Caco-2 (cell line): ENCODE measurements at places on chromosomes 7 and 10. TPM values are rescaled to one million over a fixed set of nuclear protein-coding genes. Genes with fewer than 3 reads are reported as not detected.

Gene AZGP1
- total RNA-seq, result not detected in 2 replicates

Gene GIMAP5
- not detected in 2 replicates for total RNA-seq

Gene NEUROD6
- not detected in 2 replicates for total RNA-seq

Gene KAT6B
- 14.9 and 16.8 TPM in 2 replicates for total RNA-seq

Gene UCMA
- not detected in 2 replicates for total RNA-seq

Gene ADRA2A
- total RNA-seq, result 0.67 and 0.70 TPM in 2 replicates

Gene ACHE
- total RNA-seq, result 16.5 and 19.0 TPM in 2 replicates

Gene FAM180A
- total RNA-seq, result not detected in 2 replicates

Gene AGR2
- 343 and 467 TPM in 2 replicates for total RNA-seq

Gene ETV1
- total RNA-seq, result 0.30 and 0.52 TPM in 2 replicates

Gene DYNC1I1
- total RNA-seq, result 6.8 and 8.3 TPM in 2 replicates

Gene OR13A1
- total RNA-seq, result not detected in 2 replicates

Gene SMKR1
- not detected in 2 replicates for total RNA-seq

Gene TOMM7
- total RNA-seq, result 192 and 220 TPM in 2 replicates

Gene CLIP2
- 19.5 and 23.5 TPM in 2 replicates for total RNA-seq

Gene TDRD1
- total RNA-seq, result 0.14 TPM in 1 of 2 replicates, not detected in the other

Gene PILRB
- total RNA-seq, result 53.4 and 58.9 TPM in 2 replicates

Gene ARHGEF5
- total RNA-seq, result 21.4 and 26.4 TPM in 2 replicates
